ENCODE measurements at places on chromosomes 1 and 21.

- no peak for DNase-seq
Observed at GRCh38 chr1:10401281-10401680, 2.4 kb downstream of the PGD start.

DNA sequence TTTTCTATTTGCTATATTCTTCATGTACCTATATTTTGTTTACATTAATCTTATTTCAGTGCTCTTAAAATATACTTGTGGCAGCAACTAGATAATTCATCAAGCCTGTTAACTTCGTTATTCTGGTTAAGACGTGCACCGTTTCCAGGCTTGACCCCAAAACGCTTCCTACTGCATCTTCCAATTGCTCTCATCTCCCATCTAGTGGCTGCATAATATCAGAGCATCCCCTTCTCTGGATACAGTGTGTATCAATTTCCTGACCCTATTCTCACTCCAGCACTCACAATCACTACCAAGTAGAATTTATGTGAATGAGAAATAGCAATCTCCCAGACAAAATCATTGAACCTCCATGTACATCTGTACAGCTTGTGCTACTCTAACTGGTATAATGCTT lies 1280.3 kb upstream of the B3GALT2 start:
- no peak for DNase-seq

- DNase-seq: no peak
Observed at GRCh38 chr1:169918927-169919326, 25.2 kb upstream of the SCYL3 start.

DNA sequence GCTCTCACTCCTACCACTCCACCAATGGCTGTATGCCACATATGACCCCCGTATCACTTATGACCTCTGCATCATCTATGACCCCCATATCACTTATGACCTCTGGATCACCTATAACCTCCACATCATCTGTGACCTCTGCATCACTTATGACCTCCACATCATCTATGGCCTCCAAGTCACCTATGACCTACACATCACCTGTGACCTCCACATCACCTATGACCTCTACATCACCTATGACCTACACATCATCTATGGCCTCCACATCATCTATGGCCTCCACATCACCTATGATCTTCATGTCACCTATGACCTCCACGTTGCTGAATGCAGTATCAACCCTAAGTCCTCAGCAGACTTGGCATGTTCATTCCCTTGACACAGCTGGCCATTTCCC lies 271.2 kb downstream of the MATN1 start:
- no peak for DNase-seq

DNA sequence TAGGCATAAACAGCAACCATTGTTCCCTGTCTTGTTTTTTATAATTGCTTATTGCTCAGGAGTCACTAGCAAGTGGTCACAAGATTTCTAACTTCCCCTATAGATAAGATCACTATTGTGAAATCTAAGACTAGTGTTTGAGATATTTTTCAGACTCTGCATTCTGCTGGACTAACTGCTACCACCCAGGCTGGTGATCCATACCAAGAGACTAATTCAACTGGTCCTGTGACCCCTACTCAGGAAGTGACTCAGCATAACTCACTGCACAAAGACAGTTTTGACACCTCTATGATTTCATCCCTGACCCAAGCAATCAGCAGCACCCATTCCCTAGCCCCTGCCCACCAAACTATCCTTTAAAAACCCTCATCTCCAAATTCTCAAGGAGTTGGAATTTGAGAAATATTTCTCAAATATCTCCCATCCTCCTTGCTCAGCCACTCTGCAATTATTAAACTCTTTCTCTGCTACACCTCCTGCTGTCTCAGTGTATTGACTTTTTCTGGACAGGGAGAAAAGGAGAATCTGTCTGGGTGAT lies 52.7 kb downstream of the TRIM33 start:
- no peak for DNase-seq

- peak; percentile 70 for DNase-seq
Observed at GRCh38 chr1:29259802-29260441, 23.6 kb downstream of the PTPRU start.

- no peak for DNase-seq
Observed at GRCh38 chr1:30872948-30873263, 35.7 kb downstream of the SDC3 start.

GRCh38 chr1:12810691-12811408 lies 19.7 kb downstream of the PRAMEF1 start:
- DNase-seq: no peak

DNA sequence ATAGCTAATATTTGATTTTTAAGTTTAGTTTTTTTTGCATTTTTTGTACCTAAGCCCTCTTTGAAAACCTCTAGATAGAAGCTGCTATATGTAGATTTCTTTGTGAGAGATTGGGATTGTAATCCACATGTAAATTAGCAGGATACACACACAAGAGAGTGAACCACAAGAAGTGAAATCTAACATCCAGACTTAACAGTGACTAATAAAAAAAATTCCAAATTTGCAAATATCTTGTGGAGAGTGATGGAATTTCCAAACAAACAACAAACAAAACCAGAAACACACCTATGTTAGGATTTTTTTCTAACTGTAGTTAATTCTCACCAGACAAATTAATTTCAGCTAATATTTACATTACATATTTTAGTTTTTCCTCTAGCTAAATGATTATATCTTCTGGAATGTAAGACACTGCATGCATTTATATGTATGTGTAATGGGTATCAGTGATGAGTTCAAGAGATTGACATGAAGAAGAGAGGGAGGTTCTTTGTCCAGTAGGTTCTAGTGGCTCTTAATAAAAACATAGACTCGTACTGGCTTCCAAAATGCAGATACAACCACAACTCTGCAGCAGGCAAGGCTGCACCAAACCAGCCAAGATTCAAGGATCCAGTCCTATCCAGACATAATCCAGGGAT lies 12.8 kb downstream of the CLDN17 start:
- no peak for DNase-seq

DNA sequence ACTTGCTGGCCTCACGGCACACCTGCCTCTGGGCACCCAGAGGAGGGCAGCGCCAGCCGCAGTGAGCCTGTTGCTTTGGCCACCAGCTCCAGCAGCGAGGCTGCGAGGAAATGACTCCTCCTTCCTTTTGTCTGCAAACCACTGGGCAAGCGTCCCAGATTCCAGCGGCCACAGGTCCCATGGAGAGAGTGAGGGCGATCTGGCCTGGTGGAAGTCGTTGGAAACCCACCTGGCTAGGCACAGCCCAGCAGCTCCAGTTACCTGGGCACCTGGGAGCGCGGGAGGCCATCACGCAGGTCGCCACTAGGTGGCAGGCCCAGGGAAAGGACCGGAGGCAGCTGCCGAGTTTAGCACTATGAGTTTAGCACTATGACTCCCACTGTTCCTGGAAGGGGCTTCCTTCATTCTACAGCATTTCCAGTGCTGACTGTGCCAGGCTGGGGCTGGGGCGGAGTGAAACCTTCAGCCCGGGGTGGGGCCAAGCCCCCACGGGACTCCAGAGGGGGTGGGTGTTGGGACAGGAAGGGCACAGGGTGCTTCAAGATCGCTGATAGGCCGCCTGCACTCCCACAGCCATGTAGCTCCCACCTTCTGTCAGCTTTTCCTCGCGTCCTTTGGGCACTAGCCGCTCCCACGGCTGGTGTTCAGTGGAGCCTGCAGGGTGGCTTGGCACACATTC lies 1.1 kb upstream of the ESPN start:
- peak; percentile 66 for DNase-seq

DNA sequence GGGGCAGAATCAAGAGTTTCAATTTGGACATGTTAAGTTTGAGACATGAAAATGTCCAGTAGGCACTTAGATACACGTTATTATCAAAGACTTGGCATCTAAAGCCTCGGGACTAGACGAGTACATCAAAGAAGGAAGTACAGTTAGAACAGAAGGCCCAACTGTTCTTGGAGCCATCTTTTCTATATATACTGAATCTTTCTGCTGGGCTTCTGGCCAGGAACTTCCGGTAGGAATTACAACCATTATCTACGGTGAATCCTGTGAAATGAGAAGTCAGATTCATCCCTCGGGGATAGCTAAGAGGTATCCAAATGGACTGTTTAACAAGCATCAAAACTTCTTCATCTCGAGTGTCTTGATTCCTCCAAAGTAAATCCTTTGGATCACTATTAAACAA lies 34.4 kb upstream of the NRDC start:
- no peak for DNase-seq

DNA sequence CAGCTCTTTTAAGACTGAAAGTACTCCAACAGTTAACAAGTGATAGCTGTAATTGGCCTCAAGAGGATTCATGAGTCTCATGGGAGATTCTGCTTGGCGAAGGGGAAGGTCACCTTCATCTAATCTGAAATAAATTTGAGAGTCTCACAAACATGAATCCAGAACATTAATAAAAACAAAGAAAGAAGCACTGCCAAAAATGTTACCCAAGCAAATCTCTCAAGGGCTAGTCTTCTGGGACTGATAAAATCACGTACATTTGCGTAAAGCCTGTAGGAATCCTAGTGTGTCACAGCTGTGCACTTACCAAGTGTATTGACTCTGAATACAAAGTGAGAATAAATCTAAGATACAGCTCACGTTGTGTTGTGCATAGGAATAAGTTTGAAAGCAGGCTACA lies 21.2 kb upstream of the NUF2 start:
- no peak for DNase-seq

- no peak for DNase-seq
Observed at GRCh38 chr1:98197356-98197755, 276.5 kb upstream of the DPYD start.

- no peak for DNase-seq
Observed at GRCh38 chr1:196209265-196209664, 399.0 kb downstream of the KCNT2 start.

- DNase-seq: no peak
Observed at GRCh38 chr1:167093846-167094516, at the start of gene STYXL2. STYXL2 (plus strand) TSS chr1:167094075; CDS start chr1:167094850, 775 bp downstream.
